ENCODE measurements at places on chromosomes 2 and 18. TPM values are rescaled to one million over a fixed set of nuclear protein-coding genes. Genes with fewer than 3 reads are reported as not detected.

TTR gene
- not detected for total RNA-seq

HOXD13 gene
- 0.27 TPM for total RNA-seq

ALPI gene
- not detected for total RNA-seq

HOXD9 gene
- 1.8 TPM for total RNA-seq

TDRD15 gene
- not detected for total RNA-seq

CCDC68 gene
- total RNA-seq, result 6.5 TPM

MC4R gene
- not detected for total RNA-seq

REG3G gene
- total RNA-seq, result not detected

EDAR gene
- not detected for total RNA-seq

GCA gene
- 7.2 TPM for total RNA-seq

CELF4 gene
- total RNA-seq, result not detected

NRP2 gene
- 143 TPM for total RNA-seq

AQP12B gene
- not detected for total RNA-seq

FER1L5 gene
- not detected for total RNA-seq

PARD3B gene
- 1.1 TPM for total RNA-seq

TRAPPC12 gene
- total RNA-seq, result 64.7 TPM

CIB4 gene
- 0.38 TPM for total RNA-seq

GAREM1 gene
- total RNA-seq, result 4.3 TPM

TMEM127 gene
- 44.6 TPM for total RNA-seq

ALPP gene
- 5.2 TPM for total RNA-seq

ARHGEF33 gene
- 0.02 TPM for total RNA-seq

REG1B gene
- total RNA-seq, result not detected

UPP2 gene
- not detected for total RNA-seq

PRKAG3 gene
- total RNA-seq, result not detected

CPLX4 gene
- total RNA-seq, result not detected

RNF181 gene
- 191 TPM for total RNA-seq

GAL3ST2 gene
- 0.42 TPM for total RNA-seq

SNED1 gene
- 0.54 TPM for total RNA-seq

DNAJC5G gene
- total RNA-seq, result not detected

PSMA8 gene
- total RNA-seq, result not detected

TM4SF20 gene
- total RNA-seq, result 8.8 TPM

AGXT gene
- total RNA-seq, result not detected

LAMA3 gene
- total RNA-seq, result 55.8 TPM

SERPINB4 gene
- total RNA-seq, result 0.08 TPM

VWC2L gene
- total RNA-seq, result not detected

Data from A549 treated with Mapracorat at 1 μM for 4 hours (cell line).